Osteocyte (in vitro differentiated cells): ENCODE measurements at places on chromosomes 4 and X. TPM values are rescaled to one million over a fixed set of nuclear protein-coding genes. Genes with fewer than 3 reads are reported as not detected.
A peak's percentile ranks its signal among the peaks of the same experiment; 100 is the strongest.

Gene LAMTOR3
- total RNA-seq: 38.2 and 44.7 TPM in 2 replicates

Gene POU3F4
- not detected in 2 replicates for total RNA-seq

Gene AFF2
- 0.89 and 0.99 TPM in 2 replicates for total RNA-seq

Gene TAF7L
- total RNA-seq: 0.24 TPM in 1 of 2 replicates, not detected in the other

Gene TMEM150C
- 1.3 and 1.6 TPM in 2 replicates for total RNA-seq

Gene MAGEB2
- not detected in 2 replicates for total RNA-seq

GRCh38 chr4:76659103-76659490 lies 224.1 kb downstream of the SHROOM3 start:
- DNase-seq: no peak

DNA sequence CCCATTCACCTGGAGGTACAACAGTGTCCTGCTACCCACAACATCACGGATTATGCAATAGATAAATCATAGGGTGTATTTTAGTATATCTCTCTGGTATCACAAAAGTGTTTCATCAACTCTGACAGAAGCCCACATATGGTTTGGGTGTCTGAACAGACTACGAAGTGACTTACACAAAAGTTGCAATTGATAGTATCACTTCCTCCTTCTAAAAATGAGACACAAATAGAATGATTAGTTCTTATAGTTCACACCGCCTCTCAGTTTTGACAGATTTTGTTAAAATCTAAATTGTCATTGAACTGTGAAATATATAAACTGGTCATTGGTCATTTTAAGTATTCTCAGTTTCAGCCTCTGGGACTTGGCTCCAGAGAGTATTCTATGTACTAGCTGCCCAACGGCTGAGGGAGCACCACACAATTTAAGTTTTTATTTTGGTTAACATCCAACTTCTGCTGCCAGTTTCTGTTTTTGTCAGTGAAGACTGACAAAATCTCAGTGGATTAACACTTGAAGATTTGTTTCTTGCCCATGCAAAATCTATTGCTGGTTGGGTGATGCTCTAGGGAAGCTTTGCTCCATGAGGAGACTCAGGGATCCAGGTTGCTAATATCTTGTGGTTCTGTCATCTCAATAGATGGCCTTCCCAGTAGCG lies 113.8 kb upstream of the PUDP start:
- no peak for DNase-seq

DNA sequence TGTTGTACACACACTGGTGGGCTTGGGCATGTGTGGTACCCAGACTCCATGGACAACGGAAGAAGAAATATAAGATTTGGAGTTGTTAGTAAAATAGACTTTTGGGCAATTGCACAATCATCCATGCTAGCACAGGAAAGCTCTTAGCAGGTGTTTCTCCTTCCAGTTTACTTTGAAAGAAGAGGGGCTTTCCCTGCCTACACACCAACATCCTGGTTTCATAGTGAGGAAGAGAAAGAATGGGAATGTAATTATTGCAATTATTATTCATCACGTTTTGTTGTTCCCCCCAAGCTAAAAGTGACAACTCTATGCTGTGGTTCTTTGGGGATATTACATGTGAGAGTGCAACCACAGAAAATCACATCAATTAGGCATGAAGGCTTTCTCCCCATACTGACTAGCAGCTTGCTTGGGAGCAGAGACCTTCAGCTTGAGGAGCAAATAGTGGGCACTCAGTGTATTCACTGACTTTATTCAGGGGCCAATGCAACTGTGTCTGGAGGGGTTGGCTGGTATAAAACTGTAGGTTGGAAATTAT lies 57.2 kb upstream of the PUDP start:
- no peak for DNase-seq

GRCh38 chrX:81168391-81168790 lies 33.3 kb downstream of the HMGN5 start:
- DNase-seq: no peak

DNA sequence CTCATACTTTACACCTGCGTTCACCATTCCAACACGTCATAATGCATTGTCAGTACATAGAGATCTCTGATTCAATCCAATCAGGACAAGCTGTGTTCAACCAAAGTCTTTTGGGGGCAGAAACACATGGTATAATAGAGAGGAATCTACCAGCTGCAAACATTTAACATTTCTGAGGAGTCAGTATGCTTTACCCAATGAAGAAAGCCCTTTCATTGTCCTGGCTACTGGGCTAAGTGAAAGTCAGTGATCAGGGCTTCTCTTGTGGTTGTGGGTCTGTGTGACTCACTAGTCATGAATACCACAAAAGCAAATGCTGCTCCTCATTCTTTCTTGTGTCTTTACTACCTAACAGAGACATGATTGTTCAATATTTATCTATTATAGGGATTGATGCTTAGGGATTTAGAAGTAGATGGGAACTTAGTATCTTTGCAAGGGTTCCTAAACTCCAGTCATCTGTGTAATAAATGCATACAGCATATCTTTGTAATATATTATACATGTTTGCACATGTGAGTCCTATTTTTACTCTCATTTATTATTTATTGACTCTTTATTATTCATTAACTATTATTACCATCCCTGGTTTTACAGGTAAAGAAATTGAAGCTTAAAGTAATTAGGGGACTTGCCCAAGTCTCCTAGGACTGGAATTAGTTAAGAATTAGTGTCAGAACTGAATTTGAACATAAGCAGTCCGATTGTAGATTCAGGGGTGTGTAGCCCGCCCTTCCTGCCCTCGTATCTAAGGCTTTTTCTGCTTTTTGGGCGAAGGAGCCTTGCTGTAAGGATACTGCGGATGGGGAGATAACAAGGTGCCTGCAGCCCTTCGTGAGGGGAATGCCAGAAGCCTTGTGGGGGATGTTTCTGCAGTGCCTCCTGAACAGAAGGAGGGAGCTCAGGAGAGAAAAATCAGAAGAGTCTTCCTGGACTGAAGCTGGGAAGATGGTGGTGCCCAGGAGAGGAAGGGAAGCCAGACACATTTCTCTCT lies 353.1 kb upstream of the BOD1L1 start:
- no peak for DNase-seq

- peak; percentile 32 for DNase-seq
Observed at GRCh38 chrX:77389891-77390290, 57.3 kb upstream of the FGF16 start.

DNA sequence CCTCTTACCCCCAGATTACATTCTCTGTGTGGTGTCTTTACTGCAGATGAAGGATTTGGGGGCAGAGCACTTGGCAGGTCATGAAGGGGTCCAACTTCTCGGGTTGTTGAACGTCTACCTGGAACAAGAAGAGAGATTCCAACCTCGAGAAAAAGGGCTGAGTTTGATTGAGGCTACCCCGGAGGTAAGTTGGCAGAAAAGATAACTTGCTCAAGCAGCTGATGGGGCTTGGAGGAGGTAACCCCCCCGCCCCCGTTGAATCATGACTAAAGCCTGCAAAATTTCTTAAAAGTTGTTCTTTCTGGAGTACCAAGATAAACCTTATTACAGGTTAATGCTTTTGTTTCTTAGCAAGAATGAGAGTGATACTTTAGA lies 1.5 kb downstream of the CCNG2 start:
- DNase-seq: no peak

GRCh38 chrX:35680940-35681346 lies 117.2 kb upstream of the MAGEB16 start:
- no peak for DNase-seq

DNA sequence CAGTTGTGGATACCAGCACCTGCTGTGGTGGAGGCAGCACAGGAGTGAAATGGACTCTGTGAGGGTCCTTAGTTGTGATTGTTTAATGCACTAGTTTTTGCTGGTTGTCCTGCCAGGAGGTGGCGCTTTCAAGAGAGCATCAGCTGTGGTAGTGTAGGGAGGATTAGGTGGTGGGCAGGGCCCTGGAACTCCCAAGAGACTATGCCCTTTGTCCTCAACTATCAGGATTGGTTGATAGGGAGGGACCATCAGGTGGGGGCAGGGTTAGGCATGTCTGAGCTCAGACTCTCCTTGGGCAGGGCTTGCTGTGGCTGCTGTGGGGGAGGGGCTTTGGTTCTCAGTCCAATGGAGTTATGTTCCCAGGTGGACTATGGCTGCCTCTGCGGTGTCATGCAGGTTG lies 121.9 kb downstream of the RRAGB start:
- DNase-seq: no peak

GRCh38 chr4:167424341-167425256 lies 190.3 kb upstream of the SPOCK3 start:
- DNase-seq: no peak

DNA sequence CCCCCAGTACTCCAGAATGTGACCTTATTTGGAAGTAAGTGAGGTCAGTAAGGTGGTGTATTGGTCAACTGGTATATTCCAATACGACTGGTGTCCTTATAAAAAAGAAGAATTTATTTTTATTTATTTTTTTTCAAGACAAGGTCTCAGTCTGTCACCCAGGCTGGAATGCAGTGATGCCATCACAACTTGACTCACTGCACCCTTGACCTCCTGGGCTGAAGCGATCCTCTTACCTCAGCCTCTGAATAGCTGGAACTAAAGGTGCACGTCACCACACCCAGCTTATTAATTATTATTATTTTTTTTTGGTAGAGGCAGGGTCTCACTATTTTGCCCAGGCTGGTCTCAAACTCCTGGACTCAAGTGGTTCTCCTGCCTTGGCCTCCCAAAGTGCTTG lies 115.1 kb upstream of the PITX2 start:
- DNase-seq: no peak

GRCh38 chrX:47587906-47588735 lies 5.9 kb downstream of the TIMP1 start:
- peak; percentile 80 for DNase-seq

DNA sequence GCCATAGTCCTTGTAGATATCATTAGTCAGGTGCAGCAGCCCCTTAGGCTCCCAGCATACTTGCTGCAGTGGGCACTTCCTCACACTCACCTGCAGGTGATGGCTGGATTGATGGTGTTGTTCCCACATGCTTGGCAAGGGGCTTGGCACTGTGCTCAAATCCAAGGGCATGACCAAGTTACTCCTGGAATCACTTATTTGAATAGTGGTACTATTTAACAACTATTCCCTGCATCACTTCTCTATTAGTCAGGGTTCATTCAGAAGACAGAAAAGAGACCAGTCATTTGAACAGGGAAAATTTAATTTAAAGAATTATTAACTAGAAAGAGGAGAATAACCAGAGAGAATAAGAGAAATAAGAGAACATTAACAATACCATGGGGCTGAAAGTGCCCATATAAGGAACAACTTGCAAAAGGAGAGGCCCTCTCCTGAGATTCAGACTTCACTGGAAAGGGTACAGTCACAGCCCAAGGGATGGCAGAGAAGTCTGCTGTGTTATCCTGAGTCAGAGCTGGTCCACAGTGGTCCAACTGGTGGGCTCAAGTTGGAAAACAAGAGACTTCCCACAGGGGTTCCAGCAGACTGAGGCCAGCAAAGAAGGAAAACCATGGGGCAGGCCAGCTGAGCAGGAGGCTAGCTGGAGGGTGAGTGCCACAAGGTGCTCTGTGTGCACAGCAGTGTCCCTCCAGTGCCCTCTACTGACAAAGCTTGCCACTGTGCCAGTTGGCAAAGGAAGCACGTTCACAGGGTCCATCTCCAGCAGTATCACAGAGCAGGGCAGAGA lies 9.8 kb downstream of the SPP1 start:
- no peak for DNase-seq

DNA sequence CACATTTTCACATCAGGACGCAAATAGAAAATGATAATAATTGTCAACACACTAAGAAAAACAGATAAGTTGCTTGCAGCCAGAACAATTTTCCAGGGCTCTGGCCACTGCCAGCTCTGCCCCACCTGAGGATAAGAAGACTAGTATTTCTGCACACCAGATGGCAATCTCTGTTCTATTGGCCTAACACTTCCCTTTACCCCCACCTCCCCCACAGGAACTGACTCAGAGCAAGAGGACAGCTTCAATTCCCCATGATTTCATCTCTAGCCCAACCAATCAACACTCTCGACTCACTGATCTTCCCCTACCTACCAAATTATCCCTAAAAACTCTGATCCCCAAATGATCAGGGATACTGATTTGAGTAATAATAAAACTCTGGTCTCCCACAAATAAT lies 164.0 kb downstream of the SMARCA1 start:
- DNase-seq: no peak

GRCh38 chr4:70914000-70914399 lies 11.8 kb downstream of the MOB1B start:
- no peak for DNase-seq
